ENCODE measurements at places on chromosomes 11 and 22.

DNA sequence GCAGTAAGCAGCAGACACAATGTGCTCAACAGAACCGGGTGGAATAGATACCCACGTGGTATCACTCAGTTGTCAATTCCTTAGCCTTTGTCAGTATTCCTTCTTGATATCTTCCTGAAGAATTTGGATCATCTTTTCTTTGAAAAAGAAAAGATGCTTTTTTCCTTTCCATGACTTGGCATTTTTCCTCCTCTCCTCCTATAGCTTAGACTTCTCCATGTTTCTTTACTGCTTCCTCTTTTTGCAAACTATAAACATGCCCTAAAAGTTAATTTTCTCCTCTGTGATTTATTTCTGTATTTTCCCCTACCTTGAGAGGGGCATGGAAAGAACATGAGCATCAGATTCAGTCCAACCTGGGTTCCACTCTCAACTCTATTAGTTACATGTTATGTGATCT lies 11.7 kb downstream of the CBLIF start:
- no peak for DNase-seq

DNA sequence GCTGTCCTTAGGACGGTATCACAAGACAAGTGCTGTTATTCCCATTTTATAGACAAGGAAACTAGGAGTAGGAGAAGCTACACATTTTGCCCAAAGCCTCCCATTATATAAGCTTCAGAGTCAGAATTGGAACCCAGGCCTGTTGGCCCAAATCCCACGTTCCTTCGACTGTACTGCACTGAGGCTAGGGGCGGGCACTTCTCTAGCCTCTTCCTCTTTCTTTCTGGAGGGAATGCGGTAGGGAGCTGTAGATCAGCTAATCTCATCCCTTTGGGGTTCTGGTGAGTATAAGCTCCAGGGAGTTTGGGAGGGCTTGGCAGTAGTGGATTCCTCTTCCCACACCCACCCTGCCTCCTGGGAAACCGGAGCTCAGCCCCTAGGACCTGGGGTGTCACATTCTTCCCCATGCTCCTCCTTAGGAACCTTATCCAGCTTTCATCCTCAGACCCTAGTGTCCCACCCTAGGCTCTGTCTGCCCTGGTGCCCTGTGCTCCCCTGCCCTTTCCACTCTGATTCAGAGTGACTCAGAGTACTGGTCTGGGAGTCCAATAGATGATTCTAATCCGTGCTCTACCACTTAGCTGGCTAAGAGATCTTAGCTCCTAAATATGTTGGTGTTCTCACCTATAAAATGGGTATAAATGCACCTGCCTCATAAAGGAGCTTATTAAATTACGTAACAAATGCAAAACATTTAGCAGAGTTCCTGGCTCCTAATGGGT lies 29.3 kb downstream of the PHLDB1 start:
- DNase-seq: peak; percentile 29

- DNase-seq: no peak
These were observed 35.7 kb downstream of the SFI1 start for GRCh38 chr22:31532060-31532459.

GRCh38 chr11:34565417-34566207 lies 52.0 kb upstream of the ELF5 start:
- DNase-seq: no peak

GRCh38 chr11:114448749-114449482 lies 9.6 kb downstream of the REXO2 start:
- no peak for DNase-seq

DNA sequence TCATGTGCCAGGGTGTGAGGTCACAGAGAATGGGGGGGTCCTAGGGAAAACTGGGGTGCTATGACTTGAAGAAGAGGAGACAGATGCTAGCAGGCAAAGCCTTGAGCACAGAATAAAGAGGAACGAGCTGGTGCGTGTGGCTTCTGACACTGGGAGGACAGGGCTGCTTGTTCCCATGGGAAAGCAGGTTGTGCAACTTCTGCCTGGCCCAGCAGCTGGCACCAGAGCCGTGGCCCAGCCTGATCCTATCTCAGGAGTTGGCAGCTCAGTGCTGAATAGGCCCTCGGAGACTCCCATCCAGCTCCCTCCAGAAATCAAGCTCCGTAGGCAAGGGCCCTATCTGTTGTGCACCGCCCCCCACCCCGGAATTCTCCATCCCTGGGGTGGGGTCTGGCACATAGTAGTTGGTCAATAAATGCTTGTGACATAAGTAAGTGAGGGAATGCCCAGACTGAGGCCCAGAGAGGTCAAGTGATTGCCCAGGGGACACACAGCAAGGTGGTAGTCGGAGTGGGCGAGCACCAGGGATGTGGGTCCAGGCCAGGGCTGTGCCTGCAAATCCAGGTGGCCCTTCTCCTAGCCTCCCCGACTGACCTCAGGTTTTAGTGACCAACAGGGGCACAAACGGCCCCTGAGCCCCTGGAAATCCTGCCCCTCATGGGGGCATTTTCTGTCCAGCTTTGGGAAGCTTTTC lies 19.5 kb upstream of the FADD start:
- no peak for DNase-seq

GRCh38 chr11:117044287-117045035 lies 53.8 kb downstream of the SIK3 start:
- no peak for DNase-seq

- DNase-seq: no peak
These were observed 788 bp downstream of the MUC6 start for GRCh38 chr11:1035577-1036283.

DNA sequence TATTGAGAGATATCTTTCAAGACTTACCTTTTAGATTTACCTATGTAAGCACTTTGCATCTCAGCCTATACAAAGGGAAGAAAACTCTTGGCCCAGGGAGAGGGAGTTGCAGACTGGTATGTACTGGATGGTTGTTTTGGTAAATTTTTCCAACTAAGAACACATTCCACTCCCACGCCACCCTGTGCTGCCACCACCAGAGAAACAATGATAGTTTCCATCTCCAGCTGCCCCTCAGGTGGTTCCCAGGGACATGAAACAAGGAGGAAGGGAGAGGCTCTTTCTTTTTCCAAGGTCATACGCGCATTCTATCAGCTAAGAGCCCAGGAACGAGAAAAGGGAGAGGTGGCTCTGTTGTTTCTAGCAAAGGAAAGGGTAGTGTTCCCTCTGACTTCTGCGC lies 34.4 kb downstream of the CCDC34 start:
- no peak for DNase-seq

DNA sequence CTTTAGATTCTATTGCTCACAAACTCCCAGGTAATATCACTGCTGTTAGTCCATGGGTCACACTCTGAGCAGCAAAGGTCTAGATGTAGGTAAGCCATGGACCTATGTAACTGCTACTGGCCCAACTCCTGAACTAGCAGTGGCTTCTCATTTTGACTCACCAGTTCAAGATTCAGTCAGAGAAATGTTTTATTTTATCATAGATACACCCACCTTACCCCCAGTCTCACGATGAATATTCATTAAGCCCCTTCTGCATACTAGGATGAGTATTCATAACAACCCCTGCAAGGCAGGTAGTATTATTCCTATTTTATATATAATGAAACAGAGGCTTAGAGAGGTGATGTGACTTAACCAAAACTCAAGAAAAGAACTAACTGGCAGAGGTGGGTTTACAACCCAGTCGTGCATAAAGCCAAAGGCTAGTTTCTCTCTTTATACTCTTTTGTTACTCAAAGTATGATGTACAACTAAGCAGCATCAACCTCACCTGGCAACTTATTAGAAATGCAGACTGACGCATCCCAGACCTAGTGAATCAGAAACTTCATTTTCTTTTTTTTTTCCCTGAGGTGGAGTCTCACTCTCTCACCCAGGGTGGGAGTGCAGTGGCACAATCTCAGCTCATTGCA lies 957.6 kb upstream of the CCDC90B start:
- no peak for DNase-seq

DNA sequence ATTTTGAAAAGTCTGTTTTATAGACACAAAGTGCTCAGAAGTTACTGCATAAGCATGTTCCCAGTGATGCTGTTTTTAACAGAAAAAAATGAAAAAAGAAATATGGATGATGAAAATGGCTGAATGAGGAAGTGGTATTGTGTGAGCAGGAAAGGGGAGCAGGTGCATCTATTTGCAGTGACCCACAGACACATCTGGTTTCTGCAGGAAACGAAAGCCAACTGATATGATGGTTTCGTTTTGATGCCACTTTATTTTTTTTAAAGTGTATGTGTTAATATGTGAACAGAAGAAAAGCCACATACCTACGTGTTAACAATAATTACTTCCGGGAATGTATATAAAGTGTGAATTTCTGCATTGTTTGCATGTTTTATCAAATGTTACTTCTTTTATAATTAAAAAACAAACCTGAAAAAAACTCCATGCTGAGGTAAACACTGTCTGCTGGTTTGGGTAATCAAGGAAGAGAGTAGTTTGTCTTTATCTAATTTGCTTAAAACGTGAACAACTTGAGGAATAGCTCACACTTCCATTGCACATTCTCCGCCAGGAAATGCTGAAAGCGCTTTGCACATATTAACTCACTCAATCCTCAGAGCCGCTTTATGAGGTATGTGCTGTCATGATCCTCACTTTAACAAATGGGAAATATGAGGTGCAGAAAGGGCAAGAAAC lies 1335.9 kb downstream of the TBC1D22A start:
- DNase-seq: no peak

- no peak for DNase-seq
These were observed 37.0 kb upstream of the ALX4 start for GRCh38 chr11:44346983-44347382.

GRCh38 chr11:19079643-19080440 lies 19.3 kb upstream of the MRGPRX2 start:
- no peak for DNase-seq

- no peak for DNase-seq
These were observed 21.3 kb downstream of the TBC1D22A start for GRCh38 chr22:46783721-46784120.
